ENCODE measurements at places on chromosomes 1 and 21.

DNA sequence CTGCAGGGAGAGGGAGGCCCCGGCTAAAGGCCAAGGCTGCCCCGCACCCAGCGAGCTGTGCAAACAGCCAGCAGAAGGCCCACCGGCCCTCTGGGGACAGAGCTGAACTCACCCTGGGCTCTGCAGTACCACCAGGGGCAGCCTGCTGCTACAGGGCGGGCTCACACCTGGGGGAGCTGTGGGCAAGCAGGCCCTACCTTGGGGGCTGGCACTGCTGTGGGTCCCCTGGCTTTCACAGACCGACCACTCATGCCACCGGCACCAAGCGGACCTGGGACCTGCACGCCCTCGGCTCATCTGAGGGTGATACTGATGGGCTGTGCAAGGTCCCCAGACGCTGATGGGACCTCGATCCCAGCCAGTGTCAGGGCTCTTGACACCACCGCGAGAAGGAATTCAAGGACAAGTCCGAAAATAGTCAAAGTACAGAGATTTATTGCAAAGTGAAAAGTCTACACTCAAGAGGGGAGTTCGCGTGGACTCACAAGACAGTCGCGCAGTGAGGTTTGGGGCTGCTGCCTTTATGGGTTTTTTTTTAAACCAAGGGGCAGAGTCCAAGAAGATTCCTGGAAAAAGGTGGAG, 61.0 kb upstream of the ADARB1 start:
- DNase-seq, result no peak

DNA sequence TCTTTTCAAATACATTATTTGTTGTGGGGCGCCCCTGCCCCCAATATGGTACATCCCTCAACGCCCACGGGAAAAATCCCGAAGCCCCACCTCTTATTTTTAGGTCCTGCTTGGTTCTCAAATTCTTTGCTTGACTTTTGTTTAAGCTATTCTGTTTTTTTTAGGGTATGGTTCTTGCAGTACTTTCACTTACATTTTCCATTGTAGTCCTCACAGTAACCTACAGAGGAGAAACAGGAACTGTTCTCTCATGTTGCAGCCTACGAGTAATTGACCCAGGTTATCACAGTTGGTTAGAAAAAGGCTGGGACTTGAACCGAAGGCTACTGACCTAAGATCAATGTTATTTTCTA, 697 bp upstream of the C21orf91 start:
- no peak for DNase-seq

- DNase-seq, result no peak
Measured at GRCh38 chr1:89855413-89856123, 34.7 kb downstream of the LRRC8D start.

DNA sequence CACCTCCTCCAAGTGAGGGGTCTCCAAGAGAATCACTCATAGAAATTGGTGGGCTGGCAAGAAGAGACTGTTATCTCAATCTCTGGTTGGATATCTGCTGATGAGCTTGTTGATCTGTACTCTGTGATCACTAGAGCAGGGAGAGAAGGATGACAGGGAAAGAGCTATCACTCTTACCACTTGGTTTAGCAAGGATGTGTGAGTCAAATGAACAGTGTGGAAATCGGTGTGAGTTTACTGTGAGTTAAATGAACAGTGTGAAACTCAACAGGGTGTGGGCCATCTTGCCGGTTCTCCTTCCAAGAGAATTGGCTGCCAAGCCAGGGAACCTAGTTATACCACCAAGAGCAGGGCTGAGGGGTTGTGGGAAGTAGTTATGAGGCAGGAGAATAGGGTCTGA, 33.3 kb upstream of the CD1D start:
- no peak for DNase-seq

DNA sequence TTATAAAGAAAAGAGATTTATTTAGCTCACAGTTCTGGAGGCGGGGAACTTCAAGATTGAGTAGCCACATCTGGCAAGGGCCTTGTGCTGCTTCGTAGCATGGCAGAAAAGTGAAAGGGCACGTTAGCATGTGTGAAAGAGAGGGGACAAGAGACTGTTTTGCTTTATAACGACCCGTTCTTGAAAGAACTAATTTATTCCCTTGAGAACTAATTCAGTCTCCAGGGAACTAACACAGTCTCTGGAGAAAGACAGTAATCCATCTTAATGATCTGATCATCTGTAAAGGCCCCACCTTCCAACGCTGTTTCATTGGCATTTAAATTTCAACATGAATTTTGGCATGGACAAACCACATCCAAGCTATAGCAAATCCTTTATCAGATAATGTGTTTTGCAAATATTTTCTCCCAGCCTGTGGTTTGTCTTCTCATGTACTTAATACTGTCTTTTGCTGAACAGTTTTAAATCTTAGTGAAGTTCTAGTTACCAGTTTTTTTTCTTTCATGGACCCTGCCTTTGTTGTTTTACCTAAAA, 26.1 kb downstream of the MTR start:
- no peak for DNase-seq

- no peak for DNase-seq
Measured at GRCh38 chr1:169945181-169945580, 51.5 kb upstream of the SCYL3 start.

- DNase-seq, result no peak
Measured at GRCh38 chr1:22325531-22326371, 125.9 kb upstream of the ZBTB40 start.

- no peak for DNase-seq
Measured at GRCh38 chr1:26375081-26375480, 2.5 kb upstream of the ZNF683 start.

DNA sequence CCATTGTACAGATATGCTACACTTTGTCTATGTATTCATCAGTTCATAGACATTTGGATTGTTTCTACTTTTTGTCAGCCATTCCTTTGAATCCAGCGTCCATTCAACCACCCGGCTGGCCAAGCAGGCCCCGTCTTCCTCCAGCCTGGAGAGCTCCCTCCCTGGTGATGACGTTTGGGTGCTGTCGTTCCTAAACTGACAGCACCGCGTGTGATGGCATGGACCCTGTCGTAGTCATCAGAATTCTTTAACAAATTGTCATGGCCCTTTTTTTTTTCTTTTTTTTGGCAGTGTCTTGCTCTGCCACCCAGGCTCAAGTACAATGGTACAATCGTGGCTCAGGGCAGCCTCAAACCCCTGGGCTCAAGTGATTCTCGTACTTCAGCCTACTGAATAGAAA, 138.6 kb upstream of the ERRFI1 start:
- no peak for DNase-seq

DNA sequence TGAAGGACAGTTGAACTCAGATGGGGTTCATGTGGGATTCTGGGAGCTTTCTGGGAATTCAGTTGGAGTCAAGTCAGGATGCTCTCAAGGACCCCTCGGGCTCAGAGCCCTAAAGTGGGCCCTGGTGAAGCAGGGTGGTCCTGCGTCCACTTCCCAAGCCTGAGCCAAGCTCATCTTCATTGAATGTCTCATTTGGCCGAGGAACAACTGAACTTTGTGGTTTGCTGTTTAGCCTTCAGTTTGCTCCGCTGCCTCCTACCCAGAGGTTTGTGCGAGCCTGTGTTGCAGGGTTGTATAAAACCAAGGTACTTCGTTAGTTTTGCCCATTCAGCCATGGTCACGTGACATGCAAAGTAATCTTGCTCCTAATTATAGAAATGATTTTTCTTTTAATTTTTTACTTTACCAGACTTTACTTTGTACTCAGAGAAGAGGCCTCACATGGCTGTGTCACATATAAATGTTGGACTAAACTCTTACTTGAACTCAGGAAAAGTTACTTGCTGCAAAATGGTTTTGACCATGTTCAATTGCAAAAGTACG, 49.7 kb downstream of the B3GALT5 start:
- no peak for DNase-seq

DNA sequence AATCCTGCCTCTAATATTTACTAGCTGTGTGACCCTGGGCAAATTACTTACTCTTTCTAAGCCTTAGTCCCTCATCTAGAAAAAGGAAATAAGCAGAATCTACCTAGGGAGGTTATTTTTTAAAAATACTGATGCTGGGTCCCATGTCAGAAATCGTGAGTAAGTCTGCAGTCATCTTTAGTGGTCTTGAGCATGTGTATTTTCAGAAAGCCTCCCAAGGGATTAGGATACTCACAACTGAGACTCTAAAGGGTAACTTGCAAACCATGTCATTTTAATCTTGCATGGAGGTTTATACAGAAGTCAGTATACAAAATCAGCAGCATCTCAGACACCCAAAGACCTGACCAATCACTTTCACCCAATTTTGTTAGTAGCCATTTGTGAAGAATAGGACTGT, 43.2 kb downstream of the DSTYK start:
- no peak for DNase-seq

DNA sequence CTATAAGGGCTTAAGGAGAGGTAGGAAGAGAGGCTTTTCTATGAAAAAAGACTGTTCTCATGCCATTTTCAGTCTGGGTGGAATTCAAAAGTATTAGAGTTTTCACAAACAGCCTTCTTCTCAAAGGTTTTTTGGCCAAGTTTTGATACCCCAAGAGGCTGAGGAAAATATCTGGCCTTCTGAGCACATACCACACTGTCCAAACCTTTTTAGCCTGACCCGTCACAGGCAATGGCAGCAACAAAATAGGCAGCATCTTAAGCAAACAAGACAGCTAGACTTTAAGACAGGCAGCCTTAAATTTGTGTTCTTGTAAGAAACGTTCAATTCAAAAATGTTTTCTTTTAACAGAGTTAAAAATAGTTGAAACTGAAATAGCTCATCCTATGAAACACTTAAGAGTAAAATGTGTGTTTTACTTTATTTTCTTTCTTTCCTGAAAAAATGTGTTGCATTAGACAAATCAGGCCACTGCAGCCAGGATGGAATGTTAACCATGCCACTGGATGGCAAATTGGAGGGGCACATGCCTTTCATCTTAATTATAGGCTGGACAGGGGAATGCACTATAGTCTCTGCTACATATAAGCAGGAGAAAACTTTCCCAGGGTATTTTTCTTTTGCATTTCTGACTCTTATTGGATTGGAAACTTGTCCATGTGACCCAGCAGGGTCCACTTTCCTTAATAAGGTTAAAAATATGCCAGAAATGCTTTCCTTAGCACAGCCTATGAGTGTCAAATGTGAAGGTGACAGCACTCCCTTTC, 315.0 kb downstream of the TGFB2 start:
- no peak for DNase-seq

DNA sequence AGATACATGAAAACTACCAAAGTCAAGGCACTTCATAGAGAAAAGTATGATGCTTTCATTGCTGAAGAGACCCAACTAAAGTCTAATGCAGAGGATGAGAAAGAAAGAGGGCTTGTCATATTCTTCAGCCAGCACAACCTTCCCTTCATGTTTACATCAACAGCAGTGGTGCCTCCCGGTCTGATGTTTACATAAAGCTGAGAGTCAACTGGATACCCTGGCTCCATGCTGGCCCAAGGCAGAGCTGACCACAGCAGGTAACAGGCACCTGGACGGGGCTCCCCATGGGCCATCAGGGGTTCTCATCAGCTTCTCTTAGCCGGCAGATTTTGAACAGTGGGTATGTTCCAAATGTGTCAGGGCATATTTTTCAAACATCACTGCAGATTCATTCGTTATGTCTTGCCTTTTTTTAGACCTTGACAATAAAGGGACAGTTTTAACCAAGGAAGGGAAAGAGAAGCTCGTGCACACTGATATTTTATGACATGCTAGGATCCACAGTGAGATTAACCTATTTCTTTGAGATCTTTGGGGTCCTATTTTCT, 117.1 kb downstream of the NRIP1 start:
- DNase-seq, result no peak

GRCh38 chr1:18637511-18637960, 6.9 kb downstream of the PAX7 start:
- DNase-seq, result no peak

DNA sequence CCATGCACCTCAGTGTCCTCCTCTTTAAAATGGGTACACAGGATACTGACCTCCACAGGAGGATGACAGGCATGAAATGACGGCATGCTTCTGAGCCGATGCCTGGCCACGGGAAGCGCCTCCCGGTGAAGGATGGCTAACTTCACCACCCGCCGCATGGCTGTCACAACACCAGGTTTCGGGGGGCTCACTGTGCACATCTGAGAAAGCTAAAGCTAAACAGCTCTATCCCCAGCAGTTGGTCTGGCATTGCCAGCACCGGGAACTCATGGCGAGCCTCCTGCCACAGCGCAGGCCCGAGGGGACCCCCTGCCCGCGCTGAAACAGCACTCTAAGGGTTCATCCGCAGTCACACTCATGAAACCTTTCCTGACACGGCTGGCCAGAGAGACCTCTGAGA, 16.0 kb downstream of the NPHP4 start:
- no peak for DNase-seq

- no peak for DNase-seq
Measured at GRCh38 chr1:234624724-234625117, 14.7 kb upstream of the IRF2BP2 start.

GRCh38 chr21:26834181-26834905, 10.9 kb downstream of the ADAMTS1 start:
- DNase-seq, result no peak

DNA sequence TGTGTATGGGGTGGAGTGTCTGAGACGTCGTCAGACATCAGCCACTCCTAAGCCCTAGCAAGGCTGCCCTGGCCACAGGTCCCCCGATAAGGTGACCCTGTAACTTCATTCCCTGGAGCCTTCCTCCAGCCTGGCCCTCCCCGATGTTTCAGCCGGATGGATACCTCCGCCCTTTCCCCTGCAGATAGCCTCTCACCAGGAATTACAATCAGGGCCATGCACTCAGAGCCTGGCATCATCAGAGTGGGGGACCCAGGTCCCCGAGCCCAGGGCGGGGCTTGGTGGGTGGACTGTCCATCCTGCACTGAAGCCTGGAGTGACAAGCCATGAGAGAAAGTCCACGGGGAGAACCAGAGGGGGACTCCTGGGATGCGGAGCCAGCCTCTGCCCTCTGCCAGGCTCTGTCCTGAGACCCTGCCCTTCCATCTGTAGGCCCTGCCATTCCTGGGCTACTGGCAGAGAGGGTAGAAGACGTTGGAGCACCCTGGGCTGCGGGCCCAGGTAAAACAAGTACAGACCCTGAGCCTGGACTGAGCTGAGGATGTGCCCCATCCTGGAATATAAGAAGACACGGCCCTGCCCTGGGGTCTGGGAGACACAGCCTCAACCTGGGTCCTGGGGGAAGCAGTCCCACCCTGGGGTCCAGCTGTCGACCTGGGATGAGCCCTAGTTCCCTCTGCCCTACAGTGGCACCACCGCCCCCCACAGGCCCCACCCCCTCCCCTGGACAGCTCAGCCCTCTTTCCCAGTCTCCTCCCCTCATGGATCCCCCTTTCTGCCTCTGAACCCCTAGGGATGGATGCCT, 16.8 kb upstream of the ARF1 start:
- DNase-seq, result no peak

DNA sequence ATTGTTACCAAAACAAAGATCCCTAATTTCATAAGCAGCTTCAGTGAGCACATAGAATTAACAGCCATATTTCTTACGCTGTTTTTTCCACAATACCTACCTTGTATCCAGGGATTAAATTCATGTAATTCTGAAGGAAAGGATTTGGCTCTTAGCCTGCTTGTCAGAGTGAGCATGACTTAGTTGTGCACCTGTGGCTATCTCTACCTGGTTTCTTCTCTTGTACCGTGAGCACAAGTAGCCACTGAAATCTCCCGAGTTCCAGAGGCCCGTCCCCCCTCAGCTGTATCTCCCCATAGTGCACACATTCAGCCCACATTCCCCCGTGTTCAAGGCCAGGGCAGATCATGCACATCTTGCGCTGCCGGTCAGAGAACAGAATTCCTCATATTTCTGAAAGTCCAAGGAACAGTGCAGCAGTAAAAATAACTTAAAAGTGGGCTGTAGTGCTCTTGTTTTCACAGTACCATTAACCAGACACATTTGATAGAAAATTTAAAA, 2.3 kb downstream of the TENT5C start:
- no peak for DNase-seq
